Naive B cell (primary cell): ENCODE measurements at places on chromosomes 13 and 19. TPM values are rescaled to one million over a fixed set of nuclear protein-coding genes. Genes with fewer than 3 reads are reported as not detected.

GRCh38 chr13:45048890-45049407 is 59.6 kb downstream of the GPALPP1 start:
- DNase-seq = peak; percentile 27

Gene ZNF543
- polyA plus RNA-seq = 10.9 TPM

Gene BRME1
- polyA plus RNA-seq = not detected

Gene ZNF625
- polyA plus RNA-seq = 1.2 TPM

DNA sequence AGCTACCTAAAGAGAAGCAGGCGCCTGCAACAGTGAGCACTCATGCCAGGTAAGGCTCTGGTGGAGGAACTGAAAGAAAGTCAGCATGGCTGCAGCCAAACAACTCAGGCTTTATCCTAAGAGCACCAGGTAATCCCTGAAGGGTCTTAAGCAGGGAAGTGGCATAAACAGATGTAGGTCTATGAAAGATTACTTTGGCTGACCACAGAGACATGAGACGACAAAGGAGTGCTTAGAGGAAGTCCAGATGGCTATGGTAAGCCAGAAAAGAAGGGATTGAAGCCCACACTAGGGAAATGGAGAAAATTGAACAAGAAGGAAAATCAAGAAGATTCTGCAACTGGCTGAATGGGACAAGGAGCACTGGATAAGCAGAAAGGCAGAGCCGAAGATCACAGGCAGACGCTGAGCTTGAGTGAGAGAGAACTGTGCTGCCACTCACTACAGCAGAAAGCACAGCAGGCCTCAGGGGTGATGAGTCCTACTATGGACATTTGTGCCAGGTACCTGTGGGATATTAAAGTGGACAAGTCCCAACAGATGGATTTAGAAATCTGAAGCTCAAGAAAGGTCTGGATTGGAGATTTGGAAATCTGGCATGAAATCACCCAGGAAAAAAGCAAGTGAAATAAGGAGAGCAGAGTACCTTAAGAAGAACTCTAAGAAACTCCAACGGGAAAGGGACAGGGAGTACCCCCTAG is 4.2 kb downstream of the RCBTB1 start:
- DNase-seq = peak; percentile 33

Gene ZNF304
- 4.7 TPM for polyA plus RNA-seq

GRCh38 chr19:13029893-13030292 is 34.6 kb downstream of the NFIX start:
- no peak for DNase-seq

Gene CLC
- 2.1 TPM for polyA plus RNA-seq

DNA sequence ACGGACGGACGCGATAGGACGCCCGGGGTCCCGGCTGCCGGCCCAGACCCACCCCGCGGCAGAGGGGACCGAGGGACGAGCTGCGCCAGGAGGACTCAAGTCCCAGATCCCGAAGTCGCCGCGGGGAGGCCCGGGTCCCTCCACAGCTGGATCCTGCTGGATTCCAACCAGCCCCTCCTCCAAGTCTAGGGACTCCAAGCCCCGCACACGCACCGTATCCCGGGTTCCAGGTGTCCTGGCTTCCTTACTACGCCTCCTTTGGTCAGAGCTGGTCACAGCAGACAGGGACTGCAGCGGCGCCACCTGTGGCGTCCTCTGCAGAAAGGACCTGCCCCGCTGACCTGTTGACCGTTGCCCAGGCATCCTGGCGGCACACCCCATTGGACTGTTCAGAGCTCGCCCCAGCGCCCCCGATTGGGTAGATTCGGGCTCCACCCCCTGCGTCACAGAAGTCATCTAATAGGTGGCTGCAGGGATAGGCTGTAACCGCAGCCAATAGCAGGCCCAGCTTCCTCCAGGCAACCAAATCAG is 29.0 kb upstream of the ZNF709 start:
- no peak for DNase-seq

Gene LHFPL6
- polyA plus RNA-seq = not detected

Gene CNN1
- 0.65 TPM for polyA plus RNA-seq

GRCh38 chr13:80633251-80633650 is 292.3 kb upstream of the SPRY2 start:
- DNase-seq = no peak
